ENCODE measurements at places on chromosomes 1 and 21. TPM values are rescaled to one million over a fixed set of nuclear protein-coding genes. Genes with fewer than 3 reads are reported as not detected.

NLRP3 gene
- 0.22 TPM for total RNA-seq

CACNA1S gene
- total RNA-seq, result 0.05 TPM

GRCh38 chr1:218938259-218938658, 235.4 kb upstream of the LYPLAL1 start:
- no peak overlapping the region for H3K27ac ChIP-seq
- peaks cover 5% of the 10 kb centered on the region for H3K36me3 ChIP-seq
- no peaks in the 10 kb centered on the region for H3K4me1 ChIP-seq
- no peak for DNase-seq

TEX38 gene
- 0.57 TPM for total RNA-seq

PDZK1 gene
- 0.64 TPM for total RNA-seq

DNA sequence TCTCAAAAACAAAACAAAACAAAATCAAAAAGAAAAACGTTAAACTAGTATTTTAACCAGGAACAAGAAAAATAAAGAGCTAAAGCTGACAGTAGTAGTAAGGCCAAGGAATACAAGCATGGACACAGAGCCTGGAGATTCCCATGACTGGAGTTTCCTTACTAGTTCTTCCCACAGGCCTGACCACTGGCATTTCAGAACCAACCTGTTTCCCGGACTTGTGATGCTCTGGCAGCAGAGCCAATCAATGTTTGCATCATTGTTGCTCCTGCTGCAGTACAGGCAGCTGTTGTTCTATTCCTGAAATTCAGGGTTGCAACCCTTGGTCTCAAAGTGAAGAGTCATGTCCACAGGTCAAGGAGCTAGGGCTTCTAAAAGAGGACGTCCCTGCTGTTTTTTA, 111.3 kb upstream of the WARS2 start:
- no peaks in the 10 kb centered on the region for H3K27me3 ChIP-seq
- no peak for DNase-seq
- H3K36me3 ChIP-seq, result no peaks in the 10 kb centered on the region

CYB561D1 gene
- total RNA-seq, result 11.7 TPM

DNA sequence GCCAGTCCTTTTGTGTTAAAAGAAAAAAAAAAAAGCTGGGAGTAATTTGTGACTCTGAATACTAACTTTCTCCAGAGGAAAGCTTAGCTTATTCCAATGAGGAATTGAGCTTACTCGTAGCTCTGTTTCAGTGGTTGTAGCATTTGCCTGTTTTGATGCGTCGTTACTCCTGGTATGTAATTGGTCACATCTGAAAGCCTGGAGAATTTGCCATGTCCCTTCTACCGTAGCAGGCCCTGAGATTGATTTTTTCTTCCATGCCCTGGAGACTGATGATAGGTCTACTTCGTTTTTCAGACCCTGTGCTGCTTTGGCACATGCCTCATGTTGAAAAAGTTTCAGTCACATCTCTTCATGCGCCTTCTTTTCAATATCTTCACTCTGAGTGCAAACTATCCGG, 1103.0 kb downstream of the PLA2G4A start:
- no peak for DNase-seq
- no peak overlapping the region for H3K27ac ChIP-seq
- no peak overlapping the region for H3K4me3 ChIP-seq
- no peaks in the 10 kb centered on the region for H3K27me3 ChIP-seq

- H3K27ac ChIP-seq, result no peak overlapping the region
- no peaks in the 10 kb centered on the region for H3K36me3 ChIP-seq
- H3K27me3 ChIP-seq, result no peaks in the 10 kb centered on the region
- H3K4me3 ChIP-seq, result no peak overlapping the region
- H3K4me1 ChIP-seq, result peaks cover 26% of the 10 kb centered on the region
- DNase-seq, result no peak
Measured at GRCh38 chr1:157969697-157970485, 23.6 kb upstream of the KIRREL1 start.

DNA sequence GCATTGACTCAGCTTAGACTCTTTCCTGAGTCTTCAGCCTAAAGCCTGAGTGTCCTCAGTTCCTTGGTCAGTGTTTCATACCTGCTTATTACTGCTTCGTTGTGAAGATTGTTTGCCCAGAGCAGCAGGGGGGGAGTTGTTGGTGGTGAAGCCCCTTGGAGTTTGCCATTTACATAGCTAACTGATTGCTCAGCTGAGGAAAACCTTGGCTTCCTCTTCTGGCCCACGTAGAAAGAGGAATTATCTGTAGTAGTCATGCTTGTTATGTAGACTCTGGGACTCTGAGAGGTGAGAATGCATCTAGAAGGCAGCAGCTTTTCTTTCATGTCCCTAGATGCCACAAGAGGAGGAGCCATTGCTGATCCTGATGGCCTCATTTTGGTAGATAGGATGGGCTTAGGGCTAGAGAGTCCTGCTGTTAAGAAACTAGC, 125.9 kb downstream of the MAST2 start:
- peaks cover 13% of the 10 kb centered on the region for H3K27me3 ChIP-seq
- no peak overlapping the region for H3K4me3 ChIP-seq
- no peak for DNase-seq
- H3K27ac ChIP-seq, result peak overlapping the region; percentile 77
- no peaks in the 10 kb centered on the region for H3K36me3 ChIP-seq

DNA sequence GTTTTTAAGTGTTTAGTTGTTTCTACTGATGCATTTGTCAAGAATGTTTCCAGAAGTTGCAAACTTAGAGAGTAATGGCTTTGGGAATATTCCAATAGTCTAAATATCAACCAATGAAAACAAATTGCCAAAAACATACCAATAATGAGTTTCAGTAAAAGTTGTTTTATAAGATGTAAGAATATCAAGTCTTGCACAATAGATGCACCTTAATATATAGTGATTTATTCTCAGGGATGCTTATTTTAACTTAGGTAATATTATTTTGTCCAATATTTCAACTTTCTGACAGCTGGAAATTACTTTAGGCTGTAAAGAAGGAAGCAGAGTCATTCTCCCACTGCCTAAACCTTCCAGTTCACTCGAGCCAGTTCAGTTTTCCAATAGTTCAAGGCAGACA, 5.4 kb upstream of the NMNAT2 start:
- peaks cover 17% of the 10 kb centered on the region for H3K27me3 ChIP-seq
- no peak overlapping the region for H3K27ac ChIP-seq
- H3K4me1 ChIP-seq, result peaks cover 2% of the 10 kb centered on the region
- H3K4me3 ChIP-seq, result no peak overlapping the region

DNA sequence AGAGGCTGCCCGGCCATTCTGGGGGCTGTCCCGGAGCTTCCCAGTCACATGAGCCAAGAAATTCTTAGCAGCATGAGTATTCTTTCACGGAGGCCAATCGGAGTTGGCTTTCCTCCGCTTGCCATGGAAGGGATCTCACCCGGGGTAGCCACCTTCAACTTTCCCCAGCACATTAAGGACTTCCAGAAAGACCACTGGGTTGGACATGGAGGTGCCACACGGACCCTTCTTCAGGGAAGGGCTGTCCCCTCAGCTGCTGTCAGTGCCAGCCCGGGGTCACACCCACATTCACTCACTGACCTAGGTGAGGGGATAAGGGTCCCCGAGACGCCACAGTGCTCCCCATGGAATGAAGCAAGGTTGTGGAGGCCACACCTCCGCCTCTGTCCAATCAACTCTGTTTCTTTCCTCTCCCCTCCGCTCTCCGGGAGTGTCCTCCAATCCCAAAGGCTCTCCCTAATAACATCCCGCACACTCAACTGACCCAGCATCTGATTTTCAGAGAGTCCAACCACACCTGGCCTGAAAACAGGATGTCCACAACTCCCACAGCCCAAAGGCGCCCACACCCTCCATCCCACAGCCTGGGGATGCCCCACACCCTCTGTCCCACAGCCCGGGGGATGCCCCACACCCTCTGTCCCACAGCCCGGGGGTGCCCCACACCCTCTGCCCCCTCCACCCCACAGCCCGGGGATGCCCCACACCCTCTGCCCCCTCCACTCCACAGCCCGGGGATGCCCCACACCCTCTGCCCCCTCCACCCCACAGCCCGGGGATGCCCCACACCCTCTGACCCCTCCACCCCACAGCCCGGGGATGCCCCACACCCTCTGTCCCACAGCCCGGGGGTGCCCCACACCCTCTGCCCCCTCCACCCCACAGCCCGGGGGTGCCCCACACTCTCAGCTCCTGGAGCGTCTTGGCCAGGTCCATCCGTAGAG, 19.4 kb downstream of the RSPH1 start:
- DNase-seq, result no peak
- no peak overlapping the region for H3K27ac ChIP-seq
- H3K4me1 ChIP-seq, result peaks cover 8% of the 10 kb centered on the region

ELAPOR1 gene
- 0.86 TPM for total RNA-seq

DNA sequence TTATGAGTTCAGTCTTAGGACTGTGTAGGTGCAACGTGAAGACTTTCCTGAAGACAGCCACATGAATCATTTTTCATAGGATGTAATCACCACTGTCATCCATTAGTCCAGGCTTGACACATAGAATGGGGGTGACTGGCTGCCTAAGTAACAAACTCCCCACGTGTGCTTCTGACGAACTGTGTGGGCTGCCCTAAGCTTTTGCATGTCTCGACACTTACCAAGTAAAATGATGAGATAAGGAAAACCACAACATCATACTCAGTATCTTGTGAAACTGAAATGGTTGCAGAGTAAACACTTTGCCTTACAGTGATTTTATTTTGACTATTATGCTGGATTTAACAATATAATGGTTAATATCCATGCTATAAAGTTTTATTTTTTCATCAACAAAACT, 19.5 kb downstream of the ERG start:
- H3K4me3 ChIP-seq, result no peak overlapping the region
- no peak overlapping the region for H3K27ac ChIP-seq
- DNase-seq, result no peak

DCST1 gene
- not detected for total RNA-seq

PTGS2 gene
- total RNA-seq, result 20.2 TPM

DNA sequence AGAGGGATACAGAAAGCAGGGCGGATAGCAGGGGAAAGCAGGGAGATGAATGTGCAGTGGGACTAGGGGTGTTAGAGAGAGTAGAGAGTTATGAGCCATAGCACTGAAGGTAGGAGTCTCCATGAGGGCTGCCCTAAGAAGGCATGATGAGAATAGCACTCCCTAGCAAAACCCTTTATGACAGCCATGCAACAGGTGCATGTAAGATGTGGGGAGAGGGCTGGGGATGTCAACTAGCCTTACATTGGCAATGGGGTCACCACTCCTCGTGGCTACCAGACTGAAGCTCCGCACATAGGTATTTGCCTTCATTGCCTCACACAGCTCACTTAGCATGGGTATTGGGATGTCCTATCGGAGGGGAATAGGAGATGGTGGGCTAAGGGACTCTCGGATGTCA, 4.6 kb downstream of the TMOD4 start:
- peaks cover 6% of the 10 kb centered on the region for H3K4me1 ChIP-seq
- no peak for DNase-seq
- H3K27ac ChIP-seq, result no peak overlapping the region
- no peak overlapping the region for H3K4me3 ChIP-seq

GRCh38 chr1:202004711-202005110, 5.7 kb upstream of the ELF3 start:
- H3K4me3 ChIP-seq, result no peak overlapping the region
- peak overlapping the region; percentile 95 for H3K27ac ChIP-seq
- no peaks in the 10 kb centered on the region for H3K27me3 ChIP-seq
- no peak for DNase-seq

- no peak for DNase-seq
- no peaks in the 10 kb centered on the region for H3K27me3 ChIP-seq
- no peaks in the 10 kb centered on the region for H3K4me1 ChIP-seq
- H3K4me3 ChIP-seq, result no peak overlapping the region
- no peaks in the 10 kb centered on the region for H3K36me3 ChIP-seq
Measured at GRCh38 chr1:210711825-210712612, 383.3 kb downstream of the HHAT start.

- H3K36me3 ChIP-seq, result no peaks in the 10 kb centered on the region
- H3K4me3 ChIP-seq, result no peak overlapping the region
- peaks cover 59% of the 10 kb centered on the region for H3K27me3 ChIP-seq
- no peaks in the 10 kb centered on the region for H3K4me1 ChIP-seq
- DNase-seq, result no peak
Measured at GRCh38 chr1:223540485-223541106, 124.9 kb downstream of the CAPN8 start.

CYP4A22 gene
- total RNA-seq, result not detected

- no peak overlapping the region for H3K4me3 ChIP-seq
- H3K36me3 ChIP-seq, result peaks cover 30% of the 10 kb centered on the region
- H3K4me1 ChIP-seq, result no peaks in the 10 kb centered on the region
- no peak for DNase-seq
Measured at GRCh38 chr21:8991968-8992621, 1529.3 kb upstream of the TPTE start.

DNA sequence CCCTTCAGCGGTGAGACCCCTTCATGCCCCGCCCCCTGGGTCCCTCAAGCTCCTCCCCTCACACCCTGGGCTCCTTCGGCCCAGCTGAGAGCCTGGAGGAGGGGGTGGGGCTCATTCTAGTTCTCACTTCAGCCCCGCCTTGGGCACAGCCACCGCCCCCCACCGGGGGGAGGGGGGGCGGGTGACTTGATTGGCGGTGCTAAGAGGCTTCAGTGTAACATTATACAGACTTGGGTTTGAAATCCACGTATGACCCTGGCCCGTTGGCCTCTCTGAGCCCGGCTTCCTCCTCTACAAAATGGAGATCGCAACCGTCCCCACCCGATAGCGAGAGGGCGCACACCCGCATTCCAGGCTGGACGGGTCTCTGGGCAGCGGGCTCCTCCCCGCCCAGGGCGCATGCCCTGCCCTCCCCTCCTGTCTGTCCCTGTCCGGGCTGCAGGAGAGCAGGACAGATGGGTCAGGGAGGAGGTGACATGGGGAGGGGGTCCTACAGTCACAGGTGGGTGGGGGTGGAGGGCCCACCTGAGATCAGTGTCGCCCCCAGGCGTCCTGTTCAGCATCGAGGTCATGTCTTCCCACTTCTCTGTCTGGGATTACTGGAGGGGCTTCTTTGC, 5.1 kb downstream of the CLCNKB start:
- peak; percentile 64 for DNase-seq
- peak overlapping the region; percentile 58 for H3K4me3 ChIP-seq

GRCh38 chr21:26809745-26810144, 35.5 kb downstream of the ADAMTS1 start:
- peaks cover 59% of the 10 kb centered on the region for H3K4me1 ChIP-seq
- no peak overlapping the region for H3K27ac ChIP-seq
- no peaks in the 10 kb centered on the region for H3K36me3 ChIP-seq
- DNase-seq, result no peak
- no peaks in the 10 kb centered on the region for H3K27me3 ChIP-seq
- no peak overlapping the region for H3K4me3 ChIP-seq

DNA sequence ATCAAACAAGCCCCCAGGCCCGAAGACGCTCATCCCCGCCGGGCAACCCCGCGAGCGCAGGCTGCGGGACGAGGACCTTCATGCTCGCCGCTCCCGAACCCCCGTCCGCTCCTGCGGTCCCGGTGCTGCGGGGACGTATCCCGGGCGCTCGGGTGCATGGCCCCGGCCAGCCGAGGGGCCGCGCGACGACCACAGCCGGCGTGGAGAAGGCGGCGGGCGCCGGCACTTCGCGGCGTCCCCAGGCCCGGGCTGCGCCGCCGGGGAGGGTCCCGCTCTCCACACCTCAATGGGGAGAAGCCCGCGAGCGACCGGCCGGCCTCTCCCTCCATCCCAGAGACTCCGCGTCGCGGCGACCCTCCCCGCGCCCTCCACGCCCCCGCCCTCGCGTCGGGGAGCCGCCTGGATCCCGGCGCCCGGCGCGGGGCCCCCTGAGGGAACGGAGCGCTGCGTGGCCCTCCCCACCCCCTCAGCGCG, 401 bp downstream of the ERRFI1 start:
- peak overlapping the region; percentile 88 for H3K4me3 ChIP-seq
- no peaks in the 10 kb centered on the region for H3K27me3 ChIP-seq
- no peaks in the 10 kb centered on the region for H3K36me3 ChIP-seq
- no peak for DNase-seq
- H3K27ac ChIP-seq, result peak overlapping the region; percentile 91
